ENCODE measurements at places on chromosomes 6 and 20. TPM values are rescaled to one million over a fixed set of nuclear protein-coding genes. Genes with fewer than 3 reads are reported as not detected.
A peak's percentile ranks its signal among the peaks of the same experiment; 100 is the strongest.

GRCh38 chr6:95142661-95143335, 434.5 kb upstream of the MANEA start:
- no peak for DNase-seq

- no peak for DNase-seq
Observed at GRCh38 chr6:121590916-121591315, 155.5 kb downstream of the GJA1 start.

- DNase-seq: peak; percentile 89
Observed at GRCh38 chr20:44738813-44739477, 6.7 kb upstream of the KCNK15 start.

DNA sequence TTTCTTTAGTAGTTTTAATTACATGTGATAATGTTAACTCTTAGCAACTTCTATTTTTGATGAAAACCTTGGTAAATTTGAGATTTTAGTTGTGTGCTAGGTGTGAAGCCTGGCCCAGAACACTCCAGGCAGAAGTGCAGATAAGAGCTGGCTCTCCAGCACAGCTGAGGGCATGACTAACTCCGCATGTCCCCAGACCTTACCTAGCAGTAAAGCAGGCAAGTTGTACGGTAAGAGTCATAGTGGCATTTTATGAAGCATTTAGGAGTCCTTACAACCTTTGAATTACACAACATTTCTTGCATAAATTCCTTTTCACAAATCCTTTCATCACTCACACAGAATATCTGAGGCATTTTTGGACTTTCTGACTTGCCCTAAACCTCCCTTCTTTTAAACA, 67.2 kb downstream of the OPRM1 start:
- no peak for DNase-seq

- DNase-seq: no peak
Observed at GRCh38 chr20:676315-676937, 824 bp upstream of the SCRT2 start.

GRCh38 chr6:8539453-8539852, 104.1 kb upstream of the SLC35B3 start:
- DNase-seq: peak; percentile 25

DNA sequence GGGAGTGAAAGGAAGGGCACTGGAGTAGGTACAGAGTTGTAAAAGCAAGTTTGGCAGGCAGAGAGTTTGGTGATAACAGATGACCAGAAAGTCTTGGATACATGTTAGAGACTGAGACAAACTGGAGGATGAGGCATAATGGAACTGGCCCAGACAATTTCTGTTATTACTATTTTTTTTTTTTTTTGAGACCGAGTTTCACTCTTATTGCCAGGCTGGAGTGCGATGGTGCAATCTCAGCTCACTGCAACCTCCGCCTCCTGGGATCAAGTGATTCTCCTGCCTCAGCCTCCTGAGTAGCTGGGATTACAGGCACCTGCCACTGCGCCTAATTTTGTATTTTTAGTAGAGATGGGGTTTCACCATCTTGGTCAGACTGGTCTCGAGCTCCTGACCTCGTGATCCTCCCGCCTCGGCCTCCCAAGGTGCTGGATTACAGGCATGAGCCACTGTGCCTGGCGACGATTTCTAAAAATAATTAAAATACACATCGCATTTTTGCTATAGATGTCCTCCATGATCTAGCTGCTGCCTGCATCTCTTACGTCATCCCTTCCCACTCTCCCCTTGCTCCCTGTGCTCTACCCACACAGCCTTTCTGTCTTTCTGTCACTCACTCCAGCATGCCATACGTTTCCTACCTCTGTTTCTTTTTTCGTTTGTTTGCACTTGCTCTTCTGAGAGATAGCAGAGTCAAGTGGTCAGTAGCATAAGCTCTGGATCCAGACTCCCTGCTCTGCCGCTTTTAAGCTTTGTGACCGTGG, 23.5 kb downstream of the MAPK14 start:
- no peak for DNase-seq

- DNase-seq: no peak
Observed at GRCh38 chr20:42846784-42847490, 342.8 kb downstream of the PTPRT start.

DNA sequence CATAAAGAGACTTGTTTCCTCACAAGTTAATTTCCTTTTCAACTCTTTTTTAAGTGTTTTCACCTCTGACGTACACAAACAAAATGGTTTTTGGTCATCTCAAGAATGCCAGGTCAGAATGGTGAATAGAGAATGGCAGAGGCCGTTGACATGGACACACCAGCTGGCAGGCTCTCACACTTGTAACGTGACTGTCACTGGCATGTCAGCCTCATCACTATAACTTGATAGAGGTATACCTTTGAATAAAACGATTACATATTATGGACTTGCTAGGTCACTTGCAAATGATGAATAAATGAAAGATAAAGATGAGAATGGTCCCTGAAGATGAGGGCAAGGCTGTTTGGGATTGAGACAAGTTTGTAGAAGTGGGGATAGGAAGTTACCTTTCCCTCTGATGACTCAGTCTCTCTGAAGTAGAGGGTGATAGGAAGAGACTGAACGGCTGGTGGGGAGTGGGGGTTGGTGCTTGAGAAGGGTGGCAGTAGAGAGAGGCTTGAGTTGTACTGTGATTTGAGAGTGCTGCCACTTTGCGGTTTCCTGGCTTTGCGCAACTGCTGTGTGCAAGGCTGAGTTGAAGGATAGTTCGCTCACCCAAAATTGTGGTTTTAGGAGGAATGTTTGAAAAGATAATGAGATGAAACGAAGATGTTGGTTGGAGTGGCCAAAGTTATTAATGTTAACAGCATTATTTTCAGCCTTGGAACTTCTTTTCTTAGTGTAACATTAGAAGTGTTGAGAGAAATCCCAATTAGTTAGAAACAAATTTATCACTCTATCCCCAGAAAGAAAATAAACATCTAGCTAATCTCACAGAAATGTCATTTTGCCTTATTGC, 30.3 kb downstream of the TBPL1 start:
- peak; percentile 95 for DNase-seq

DNA sequence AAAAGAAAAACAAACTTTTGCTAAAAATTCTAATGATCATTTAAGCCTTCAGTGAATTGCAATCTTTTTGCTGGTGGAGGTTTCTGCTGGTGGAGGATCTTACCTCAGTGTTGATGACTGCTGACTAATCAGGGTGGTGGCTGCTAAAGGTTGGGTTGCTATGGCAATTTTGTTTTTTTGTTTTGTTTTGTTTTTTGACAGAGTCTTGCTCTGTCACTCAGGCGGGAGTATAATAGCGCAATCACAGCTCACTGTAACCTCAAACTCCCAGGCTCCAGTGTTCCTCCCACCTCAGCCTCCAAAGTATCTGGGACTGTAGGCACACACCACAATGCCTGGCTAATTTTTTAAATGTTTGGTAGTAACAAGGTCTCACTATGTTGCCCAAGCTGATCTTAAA, 94.7 kb downstream of the ANKRD6 start:
- DNase-seq: peak; percentile 18

DNA sequence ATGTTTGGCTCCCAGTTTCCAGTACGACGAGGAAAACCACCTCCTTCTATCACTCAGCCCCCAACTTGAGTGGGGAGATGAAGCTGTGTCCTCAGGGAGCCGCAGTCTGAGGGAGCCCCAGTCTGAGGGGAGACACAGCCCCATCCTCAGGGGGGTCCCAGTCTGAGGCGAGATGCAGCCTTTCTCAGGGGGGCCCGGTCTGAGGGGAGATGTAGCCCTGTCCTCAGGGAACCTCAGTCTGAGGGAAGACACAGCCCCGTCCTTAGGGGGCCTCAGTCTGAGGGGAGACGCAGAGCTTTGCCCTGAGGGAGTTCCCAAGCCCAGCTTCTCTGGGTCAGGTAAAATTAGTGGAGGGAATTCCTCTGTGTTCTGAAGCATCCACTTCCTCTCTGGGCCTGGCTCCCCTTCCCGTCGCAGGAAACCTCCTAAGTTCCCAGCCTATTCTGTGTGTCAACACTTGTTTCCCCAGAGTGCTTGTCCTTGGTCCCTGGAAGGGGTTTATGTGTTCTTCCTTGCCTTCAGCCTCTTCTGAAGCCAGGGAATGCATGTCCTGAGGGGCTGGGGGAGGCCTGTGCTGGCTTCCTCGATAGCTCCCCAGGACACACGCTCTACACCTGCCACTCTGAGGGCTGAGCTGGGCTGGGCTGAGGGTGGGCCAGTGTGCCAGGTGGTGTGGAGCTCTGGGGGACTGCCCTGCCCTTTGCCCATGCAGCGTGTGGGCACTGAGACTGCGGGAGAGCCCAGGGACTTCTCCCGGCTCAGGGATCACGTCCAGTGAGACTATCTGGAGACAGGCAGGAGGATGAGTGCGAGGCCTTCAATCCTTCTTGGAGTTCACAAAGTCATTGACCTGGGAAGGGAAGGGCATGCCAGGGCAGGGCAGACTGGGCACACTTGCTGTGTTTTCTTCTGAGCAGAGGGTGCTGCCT, 55.4 kb downstream of the VEGFA start:
- no peak for DNase-seq

GRCh38 chr20:3486850-3487249, 16.0 kb downstream of the ATRN start:
- no peak for DNase-seq

DNA sequence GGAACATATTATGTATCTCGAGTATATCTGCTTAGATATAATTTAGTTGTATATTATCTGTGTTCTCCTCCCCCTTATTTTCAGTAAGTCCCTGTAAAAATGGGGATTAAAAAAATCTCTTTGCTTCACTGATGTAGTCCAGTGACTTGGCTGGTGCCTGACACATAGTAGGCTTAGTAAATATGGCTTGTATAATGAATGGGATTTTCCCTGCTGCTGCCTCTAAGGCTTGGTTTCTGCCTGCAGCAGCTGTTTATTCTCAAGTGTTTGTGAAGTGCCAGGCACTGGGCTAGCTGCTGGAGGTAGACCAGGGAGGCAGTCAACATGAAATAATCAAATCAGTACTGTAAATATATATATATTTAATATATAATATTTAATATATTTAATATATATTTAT, 1.6 kb upstream of the ZFP64 start:
- DNase-seq: no peak

GRCh38 chr20:46230106-46230491, 78.2 kb downstream of the CDH22 start:
- DNase-seq: no peak

- no peak for DNase-seq
Observed at GRCh38 chr20:8049310-8049709, 29.7 kb upstream of the TMX4 start.

GRCh38 chr6:38345586-38345985, 294.1 kb downstream of the BTBD9 start:
- no peak for DNase-seq

Gene BFSP1
- total RNA-seq: 5.5 TPM

Gene BTBD3
- total RNA-seq: 67.1 TPM

Gene DNAH8
- not detected for total RNA-seq

Gene MOG
- not detected for total RNA-seq

Gene SPATA2
- total RNA-seq: 4.1 TPM

Gene RALGAPB
- 30.5 TPM for total RNA-seq

Gene HLA-DQB2
- not detected for total RNA-seq

Gene NHSL1
- total RNA-seq: 10.1 TPM

Gene NRSN1
- not detected for total RNA-seq

Gene PSORS1C2
- not detected for total RNA-seq

Gene LPA
- total RNA-seq: not detected

Measured in M059J (cell line).